ENCODE measurements at places on chromosomes 11 and 22.
A peak's percentile ranks its signal among the peaks of the same experiment; 100 is the strongest.

GRCh38 chr11:44747836-44748235 lies 21.1 kb downstream of the TSPAN18 start:
- DNase-seq: no peak

GRCh38 chr11:44709281-44709562 lies 17.5 kb upstream of the TSPAN18 start:
- no peak for DNase-seq

DNA sequence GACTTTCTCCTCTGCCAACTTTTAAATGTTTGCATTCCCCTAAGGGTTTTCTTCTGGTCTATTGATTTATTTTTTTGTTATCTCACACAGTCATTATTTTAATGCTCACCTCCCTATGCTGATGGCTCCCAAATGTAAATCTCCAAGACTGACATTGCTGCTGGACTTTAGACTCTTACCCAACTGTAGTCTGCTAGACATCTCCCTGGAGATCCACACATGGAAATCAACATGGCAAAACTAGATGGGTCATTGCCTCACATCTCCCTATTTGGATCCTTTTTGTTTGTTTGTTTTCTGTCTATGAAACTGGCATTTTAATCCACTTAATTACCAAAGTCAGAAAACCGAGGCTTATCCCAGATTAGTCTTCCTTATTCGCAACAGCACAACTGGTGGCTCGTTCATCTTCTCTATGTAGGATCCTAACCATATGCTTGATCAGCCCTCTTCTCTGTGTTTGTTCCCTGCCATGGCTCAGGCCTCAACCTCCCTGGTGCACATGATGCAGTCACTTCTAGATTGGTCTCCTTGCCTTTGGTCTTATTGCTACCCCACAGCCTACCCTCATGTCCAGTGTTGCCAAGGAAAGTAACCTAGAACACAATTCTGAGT lies 37.3 kb downstream of the SC5D start:
- no peak for DNase-seq

DNA sequence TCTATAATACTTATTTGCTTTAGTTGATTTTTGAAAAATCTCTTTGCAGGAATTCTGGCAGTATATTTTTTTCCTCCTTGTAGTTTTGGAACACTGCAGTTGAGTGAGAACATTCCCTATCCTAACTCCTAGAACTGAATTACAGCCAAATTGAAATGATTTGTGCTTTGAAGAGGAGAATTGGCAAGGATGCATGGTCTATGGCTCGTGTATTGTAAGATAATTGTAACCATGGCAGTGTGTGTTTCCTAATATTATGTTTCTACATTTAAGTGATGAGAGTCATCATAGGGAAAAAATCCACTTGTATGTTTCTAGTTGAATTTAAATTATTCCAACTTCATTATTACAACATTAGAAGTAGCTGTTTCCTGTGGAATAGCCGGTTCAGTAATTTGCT lies 80.9 kb upstream of the MYO18B start:
- no peak for DNase-seq

DNA sequence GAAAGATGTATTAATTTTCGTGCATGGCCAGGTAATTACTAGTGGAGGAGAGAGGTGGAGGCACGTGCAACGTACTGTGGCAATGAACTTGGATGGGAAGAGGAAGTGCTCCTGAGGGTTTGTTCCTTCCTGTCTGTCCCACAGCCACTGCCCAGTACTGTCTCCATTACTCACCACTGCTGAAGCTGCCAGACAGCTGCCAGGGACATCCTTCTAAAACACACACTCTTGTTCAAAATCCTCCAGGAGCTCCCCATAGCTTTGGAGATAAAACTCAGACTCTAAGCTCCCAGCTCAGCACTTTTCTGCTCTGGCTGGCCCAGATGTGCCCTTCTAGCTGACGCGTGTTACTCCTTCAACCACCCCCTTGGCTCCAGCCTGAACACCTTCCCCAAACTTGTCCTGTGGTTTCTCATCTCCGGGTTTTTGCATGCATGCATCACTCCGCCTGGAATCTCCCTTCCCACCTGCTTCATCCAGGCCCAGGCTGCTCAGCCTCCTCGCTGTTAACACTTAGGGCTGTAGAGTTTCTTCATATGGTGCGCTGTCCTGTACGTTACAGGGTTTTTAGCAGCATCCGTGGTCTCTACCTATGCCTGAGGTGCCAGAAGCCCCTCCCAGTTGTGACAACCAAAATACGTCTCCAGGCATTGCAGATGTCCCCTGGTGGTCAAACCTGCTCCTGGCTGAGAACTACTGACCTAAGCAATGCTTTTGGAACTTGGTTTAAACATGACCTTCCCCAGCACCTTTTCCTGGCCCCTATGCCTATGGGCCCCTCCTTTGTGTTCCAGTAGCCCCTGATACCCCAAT lies 69.5 kb downstream of the C11orf91 start:
- DNase-seq: no peak

DNA sequence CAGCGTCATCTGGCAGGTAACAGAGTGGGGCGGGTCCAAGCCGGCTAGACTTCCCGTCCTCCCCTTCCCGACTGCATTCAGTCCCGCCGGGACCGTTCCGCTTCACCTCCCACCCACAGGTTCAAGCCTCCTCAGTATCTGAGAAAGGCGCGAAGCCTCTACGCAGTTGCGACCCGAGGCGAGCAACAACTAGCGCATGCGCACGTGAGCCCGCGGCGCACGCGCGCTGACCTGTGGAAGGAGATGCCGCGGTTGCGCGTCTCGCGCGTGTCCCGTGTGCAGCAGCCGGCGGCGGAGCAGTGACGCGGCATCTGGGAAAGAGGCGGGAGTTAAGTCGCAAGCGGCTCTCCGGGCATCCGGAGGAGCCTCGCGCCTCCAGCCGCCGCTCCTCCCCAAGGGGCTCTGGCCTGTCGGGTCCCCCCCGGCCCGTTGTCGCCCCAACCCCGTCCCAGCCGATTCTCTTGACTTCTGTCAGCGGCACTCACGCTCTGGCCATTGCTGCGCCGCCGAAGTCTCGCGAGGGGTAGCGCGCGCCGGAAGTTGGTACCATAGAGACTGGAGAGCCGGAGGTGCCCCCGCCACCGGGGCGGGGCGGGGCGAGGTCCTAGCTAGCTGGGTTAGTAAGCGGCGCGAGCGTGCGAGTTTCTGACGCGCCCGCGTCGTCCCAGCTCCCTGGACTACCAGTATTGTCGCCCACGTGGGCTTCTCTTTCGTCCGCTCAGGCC lies at the start of gene THAP7:
TSS of gene THAP7 (minus strand) at position 518 of the 725 bp plus-strand sequence. CDS start at position 311, 207 bp downstream.
- DNase-seq: peak; percentile 98

- no peak for DNase-seq
Measured at GRCh38 chr11:69883292-69884255, 64.4 kb upstream of the FGF3 start.

DNA sequence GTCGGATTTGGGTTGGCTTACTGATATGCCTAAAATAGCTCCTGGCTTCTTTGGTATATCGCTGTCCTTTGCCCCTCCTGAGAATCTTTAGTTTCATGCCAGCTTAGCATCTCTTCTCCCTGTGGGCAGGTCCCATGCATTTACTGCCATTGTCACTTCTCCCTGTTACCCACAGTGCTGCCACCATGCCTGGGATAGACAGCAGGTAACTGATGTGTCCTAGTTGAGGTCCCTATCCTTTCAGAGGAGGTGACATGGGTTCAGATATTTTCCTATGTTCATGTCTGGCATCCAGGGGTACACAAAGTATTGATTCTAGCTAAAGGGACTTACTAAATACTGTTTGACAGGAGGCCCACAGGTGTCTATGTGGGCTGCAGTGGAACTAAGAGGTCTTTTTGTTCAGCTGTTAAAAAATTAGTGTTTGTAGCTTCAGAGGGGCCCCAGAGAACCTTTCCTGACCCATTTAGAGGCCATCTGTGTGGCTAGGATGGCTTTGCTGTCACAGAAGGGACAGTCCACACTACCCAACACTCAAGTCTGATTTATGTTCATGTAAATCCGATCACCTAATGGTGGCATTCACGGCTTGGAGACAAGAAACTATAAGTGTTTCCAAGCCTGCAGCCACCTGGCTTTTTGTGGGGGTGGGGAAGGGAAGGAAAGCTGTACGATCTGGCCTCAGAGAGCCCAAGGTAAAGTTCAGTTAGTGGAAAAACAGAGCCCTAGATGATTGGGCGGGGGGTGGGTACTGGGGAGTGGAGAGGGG lies 8.5 kb downstream of the TIMP3 start:
- DNase-seq: no peak

DNA sequence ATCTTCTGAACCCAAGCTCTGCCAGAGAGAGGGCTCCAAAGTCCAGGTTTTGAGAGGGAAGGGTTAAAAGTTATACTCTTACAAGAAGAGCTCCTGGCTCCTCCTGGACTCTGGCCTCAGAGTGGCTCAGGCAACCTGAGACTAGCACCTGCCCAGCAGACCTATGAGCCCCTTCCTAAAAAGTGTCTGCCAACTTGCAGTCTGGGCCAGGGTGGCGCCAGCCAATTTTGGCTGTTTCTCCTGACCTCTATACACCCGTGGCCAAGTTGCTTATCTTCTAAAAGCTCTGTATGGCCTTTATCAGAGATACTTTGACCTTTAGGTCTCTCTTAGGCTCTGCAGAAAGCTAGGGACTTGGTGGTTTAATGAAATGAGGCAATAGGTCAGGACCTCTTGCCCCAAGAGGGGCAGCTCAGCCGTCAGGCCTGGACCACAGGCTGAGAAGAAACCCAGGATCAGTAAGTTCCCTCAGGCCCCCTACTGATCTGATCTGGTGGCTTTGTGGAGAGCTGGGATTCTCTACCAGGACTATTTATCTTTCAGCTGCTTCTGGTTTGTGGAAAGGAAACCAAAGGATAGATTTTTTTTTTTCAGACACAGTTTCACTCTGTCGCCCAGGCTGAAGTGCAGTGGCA lies 10.3 kb upstream of the UCP3 start:
- no peak for DNase-seq

GRCh38 chr22:20115691-20116375 lies at the start of gene RANBP1:
Gene RANBP1 (plus strand): TSS chr22:20116104. CDS start chr22:20116185, 81 bp downstream.
- no peak for DNase-seq

DNA sequence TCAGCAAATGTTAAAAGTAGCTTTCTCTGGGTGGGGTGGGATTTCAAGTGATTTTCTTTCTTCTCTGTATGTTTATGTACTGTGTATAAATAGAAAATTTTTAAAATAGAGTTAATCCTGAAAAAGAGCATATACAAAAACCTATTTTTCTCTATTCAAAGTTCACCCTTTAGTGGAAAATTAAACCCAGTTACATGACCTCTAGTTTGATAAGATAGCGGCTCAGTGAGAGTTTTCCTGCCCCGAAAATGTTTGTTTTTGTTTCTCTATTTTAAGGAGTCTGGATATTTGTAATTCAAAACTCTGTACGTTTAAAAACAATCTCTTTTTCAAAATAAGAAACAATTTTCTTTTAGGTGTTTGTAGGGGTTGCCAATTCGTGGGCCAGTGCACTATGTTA lies 42.1 kb upstream of the PITPNB start:
- DNase-seq: no peak

DNA sequence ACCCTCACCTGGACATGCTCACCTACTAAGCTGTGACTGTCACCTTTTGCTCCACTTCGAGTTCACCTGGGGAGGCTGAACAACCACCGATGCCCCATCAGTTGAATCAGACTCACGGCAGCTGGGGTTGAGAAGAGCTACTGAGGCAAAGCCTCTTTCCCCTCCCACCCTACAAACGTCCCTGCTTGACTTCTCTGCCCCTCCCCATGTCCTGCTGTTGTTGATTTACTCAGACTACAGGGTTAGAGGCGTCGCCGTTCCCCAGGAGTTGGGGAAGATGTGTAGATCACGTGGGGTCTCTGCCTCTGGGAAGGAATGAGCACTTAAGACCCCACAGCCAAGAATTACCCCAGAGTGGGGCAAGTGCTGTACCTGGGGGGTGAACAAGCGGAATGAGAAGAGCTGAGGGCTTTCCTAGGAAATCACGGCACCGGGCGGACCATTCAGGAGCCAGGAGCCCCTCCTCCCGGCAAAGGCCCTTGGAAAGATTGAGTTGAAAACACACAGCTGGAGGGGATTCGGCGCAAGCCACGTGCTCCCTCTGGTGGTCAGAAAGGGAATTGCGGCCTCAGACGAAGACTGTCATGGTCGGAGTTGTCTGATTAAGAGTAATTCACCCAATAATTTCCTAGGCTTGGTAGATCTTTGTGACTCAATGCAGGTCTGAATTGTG lies 7.0 kb downstream of the FXYD2 start:
- DNase-seq: peak; percentile 89

DNA sequence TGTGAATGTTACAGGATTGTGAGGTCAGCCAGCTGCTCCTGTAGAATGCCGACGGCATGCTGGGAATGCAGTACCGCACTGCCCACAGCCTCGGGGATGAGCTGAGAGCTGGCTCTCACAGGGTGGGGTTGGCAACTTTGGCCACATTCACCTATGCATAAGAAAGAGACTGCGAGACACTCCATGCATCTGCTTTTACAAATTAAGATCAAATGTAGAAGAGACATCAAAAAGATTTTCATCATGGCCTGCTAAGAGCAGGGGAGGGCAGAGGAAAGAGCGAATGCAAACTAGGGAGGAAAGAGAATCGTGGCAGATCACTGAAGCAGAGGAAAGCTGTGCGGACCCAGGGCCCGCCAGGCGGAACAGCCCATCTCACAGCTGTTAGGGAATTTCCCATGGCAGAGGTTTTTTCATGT lies 49.8 kb upstream of the SPATA19 start:
- no peak for DNase-seq

- DNase-seq: no peak
Measured at GRCh38 chr22:26318975-26319374, 110.1 kb upstream of the ASPHD2 start.

DNA sequence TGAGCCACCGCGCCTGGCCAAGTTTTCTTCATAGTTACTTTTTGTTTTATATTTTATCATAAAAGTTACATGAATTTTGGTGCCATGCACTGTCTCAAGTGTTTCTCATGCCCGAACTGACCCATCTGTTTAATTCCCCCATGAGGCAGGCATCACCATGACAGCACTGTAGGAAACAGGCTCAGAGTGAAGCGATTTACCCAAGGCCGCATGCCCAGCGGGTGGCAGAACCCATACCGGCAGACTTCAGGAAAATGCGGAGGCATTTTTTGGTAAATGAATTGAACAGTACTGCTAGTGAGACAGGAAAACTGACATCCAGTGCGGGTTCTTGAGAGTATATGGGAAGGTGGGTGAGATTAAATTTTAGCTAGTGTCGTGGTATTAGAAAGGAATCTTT lies 19.0 kb downstream of the CECR2 start:
- no peak for DNase-seq

GRCh38 chr22:38756711-38757463 lies 1.1 kb upstream of the SUN2 start:
- DNase-seq: peak; percentile 48

GRCh38 chr22:37281646-37282384 lies 493 bp upstream of the CYTH4 start:
- DNase-seq: peak; percentile 40

DNA sequence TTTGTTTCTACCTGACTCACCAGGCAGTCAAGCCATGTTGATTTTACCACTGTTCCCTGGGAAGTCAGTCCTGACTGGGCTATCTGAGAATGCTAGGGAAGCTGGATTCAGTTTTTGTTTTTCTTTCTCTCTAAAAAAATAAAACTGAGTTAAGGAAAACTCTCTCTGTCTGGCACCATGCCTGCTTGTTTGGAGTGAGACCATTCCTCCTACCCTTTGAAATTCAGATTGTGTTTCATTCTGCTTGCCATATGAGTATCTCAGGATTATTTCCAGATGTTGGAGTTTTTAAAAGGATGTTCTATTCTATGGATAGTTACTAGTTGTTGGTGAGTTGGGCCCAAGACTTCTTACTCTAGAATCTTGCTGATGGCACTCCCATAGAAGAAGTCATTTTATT lies 1917.0 kb downstream of the LRRC4C start:
- DNase-seq: no peak

All from CD14-positive monocyte (primary cell).